ELR (cell line): ENCODE measurements at places on chromosomes 4 and X.
A peak's percentile ranks its signal among the peaks of the same experiment; 100 is the strongest.

- no peak for DNase-seq
Measured at GRCh38 chrX:14501327-14501726, 28.0 kb upstream of the GLRA2 start.

GRCh38 chr4:78596111-78596742 lies 44.7 kb downstream of the ANXA3 start:
- no peak for DNase-seq

DNA sequence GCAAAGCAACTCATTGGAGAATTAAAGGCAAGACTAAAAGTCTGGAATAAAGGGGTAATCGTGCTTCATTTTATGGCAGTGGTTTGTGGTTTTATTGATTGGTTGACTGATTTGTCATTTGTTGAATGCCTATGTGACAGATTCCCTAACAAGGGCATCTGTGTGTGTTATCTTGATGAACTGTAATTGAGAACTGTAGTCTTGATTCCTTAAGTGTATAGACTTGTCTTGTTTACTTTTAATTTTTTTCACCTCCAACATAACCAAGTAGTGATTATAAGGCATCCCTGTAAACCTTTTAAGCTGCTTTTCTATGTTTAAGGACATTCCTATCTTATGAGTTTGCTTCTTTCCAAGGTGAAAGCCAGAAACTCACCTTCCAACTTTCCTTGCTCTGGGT lies 216.0 kb upstream of the TAPT1 start:
- no peak for DNase-seq

DNA sequence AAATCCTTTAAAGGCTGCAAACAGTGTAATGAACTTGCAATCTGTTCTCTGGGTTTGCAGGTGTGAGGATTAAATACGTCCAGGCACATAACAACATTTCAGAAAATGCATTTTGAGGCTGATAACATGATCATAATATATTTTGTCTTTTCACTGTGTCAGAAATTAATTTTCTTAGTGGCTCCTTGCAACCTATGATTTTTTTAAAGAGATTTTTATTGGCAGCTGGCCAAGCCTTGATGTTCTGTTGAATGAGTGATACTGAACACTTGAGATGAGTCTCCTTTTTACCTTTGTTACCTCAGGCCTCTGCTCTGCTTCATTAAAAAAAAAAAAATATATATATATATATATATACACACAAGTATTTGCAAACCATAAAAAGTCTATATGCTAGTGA lies 68.2 kb upstream of the TENM3 start:
- no peak for DNase-seq

DNA sequence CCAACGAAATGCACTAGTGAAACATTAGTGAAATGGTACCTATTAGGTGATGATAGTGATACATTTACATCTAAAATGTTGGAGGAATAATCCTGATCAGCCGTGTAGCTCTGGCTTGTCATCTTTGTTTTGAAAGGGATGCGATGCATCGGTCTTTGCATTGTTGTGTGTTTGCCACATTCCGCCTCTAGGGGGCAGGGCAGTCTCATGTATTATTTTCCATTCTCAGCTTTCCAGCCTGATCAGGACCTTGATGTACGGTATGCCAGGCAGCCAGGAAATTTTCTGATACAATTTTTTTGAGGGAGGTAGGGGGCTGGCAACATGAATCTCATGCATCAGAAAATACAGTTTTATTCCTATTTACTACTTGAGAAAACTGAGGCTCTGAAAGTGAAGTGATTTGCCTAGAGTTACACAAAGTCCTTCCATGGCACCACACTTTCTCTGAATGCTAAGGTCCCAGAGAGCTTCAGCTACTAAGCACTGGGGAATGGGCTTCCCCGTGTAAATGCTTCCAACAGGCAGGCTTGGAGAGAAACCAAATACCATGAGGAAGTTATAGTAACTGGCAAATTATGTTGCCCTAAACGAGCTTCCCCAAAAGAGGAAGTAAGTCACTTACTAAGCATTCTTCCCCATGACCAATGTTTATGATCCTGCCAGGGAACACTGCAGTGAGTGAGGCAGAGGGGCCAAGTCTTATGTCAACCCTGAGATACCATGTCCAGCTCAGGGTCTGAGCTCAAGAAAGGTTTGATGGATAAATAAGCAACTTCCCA lies 31.8 kb upstream of the IQSEC2 start:
- DNase-seq = peak; percentile 80

DNA sequence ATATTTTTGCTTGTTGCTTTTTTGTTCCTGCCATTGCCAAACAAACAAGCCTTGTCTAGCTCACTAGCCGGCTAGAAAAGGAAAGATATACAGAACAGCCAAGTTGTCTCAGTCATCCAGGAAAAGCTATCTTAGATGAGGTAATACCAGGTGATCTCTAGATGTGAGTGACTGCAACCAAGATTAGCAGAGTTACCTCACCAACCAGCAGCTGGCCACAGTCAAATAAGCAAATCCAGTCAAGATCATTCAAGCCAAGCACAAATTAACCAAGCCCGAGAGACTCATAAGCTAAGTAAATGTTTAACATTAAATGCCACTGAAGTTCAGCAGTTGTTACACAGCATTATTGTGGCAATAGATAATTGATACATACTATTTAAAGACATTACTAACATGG lies 108.6 kb downstream of the CENPC start:
- DNase-seq = no peak

- DNase-seq = no peak
Measured at GRCh38 chrX:88886908-88887307, 139.9 kb downstream of the CPXCR1 start.

DNA sequence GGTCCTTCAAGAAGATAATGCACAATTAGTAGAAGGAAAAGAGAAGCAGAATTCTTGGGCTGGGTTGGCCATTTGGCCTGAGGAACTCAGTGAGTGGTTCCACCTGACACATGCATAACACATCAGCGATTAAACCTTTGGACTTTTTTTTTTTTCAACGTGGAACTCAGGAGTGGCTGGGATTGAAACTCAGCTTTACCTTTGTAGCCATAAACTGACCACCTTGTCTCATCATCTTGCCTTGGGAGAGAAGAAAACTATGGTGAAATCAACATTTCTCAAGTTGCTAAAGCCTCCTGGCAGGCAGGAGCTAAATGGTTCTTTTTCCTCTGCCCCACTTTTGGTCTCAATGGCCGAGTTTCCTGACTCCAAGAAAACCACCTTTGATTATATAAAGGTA lies 16.3 kb downstream of the PTTG2 start:
- DNase-seq = peak; percentile 12

GRCh38 chr4:9976781-9977180 lies 44.5 kb downstream of the SLC2A9 start:
- DNase-seq = no peak

DNA sequence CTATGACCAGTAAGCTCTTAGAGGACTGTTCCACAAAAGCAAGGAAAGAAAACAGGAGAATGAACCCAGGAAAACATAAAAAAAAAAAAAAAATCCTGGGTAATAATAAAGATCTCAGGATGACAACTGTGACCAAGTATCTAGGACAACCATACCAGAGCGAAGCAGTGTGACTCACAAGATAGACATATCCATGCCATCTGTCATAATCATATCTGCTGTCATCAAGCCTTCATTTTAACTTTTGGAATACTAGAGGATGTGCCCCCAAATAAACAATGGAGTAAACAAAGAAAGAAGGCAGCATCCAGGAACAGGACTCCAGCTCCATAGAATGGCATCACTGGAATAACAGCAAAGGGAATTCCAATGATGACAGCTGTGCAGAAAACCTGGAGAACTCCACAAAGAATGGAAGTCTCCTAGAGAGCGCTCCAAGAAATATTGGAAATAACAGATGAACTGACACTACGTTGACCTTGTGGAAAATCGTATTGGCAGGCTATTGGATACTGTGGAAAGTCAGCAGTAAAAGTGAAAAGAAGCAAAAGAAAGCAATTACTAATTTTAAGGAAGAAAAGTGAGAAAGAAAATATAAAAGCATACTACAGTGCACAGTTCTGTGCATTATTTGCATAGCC lies 35.3 kb downstream of the HPGDS start:
- DNase-seq = peak; percentile 5

DNA sequence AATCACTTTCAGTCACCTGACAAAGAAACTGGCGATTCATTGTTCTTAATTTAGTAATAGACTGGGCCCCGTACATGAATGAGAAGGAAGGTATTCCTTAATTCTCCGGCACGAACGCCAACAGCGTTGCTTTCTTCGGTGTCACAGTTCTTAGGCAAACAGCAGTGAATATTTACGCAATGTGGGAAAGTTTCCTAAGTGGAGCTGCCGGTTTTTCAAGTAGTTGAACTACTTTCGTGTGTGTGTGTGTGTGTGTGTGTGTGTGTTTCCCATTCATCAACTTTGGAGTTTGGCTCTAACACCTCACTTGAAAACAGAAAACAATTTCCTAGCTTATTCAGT lies 651 bp downstream of the NXT2 start:
- DNase-seq = peak; percentile 50

- no peak for DNase-seq
Measured at GRCh38 chrX:136191171-136191570, 43.8 kb downstream of the FHL1 start.

DNA sequence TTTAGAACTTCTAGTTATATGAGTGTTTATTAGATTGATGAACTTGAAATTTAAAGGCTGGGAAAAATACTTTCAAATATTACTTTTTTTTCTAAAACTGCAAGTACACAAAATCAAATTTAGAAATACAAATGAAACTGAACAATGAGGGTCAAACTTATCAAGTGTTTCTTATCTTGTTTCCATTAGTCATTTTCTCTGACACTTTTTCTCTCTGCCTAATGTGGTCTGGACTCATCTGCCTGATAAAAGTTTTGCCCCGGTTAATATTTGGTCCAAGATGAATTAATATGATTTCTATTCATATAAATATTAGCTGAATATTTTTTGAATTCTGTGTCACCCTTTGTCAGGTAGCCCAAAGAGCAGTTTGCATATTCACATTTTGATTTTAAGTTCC lies 8.7 kb upstream of the HPGDS start:
- DNase-seq = no peak

DNA sequence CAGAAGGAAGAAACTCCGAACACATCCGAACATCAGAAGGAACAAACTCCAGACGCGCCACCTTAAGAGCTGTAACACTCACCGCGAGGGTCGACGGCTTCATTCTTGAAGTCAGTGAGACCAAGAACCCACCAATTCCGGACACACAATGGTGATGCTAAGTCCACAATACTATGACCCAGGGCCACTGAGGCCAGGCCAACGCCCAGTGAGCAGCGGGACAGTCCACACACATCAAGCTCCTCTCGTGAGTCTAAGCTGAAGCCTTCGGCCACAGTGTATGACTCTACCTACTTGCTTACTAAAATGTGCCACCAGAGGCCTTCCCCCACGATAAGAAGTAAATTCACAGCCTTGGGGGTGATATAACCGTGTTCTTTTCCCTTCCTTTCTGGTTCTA lies 10.2 kb upstream of the CDKN2AIP start:
- DNase-seq = no peak

GRCh38 chr4:159268607-159269006 lies 165.7 kb downstream of the RAPGEF2 start:
- DNase-seq = no peak
